Activated CD4-positive, alpha-beta T cell treated with anti-CD3 and anti-CD28 coated beads, Interleukin-2, amount 50 U/mL, for 16 hours (primary cell): ENCODE measurements at places on chromosomes 12 and 14.

GRCh38 chr12:73598626-73599025 lies 939.0 kb upstream of the ATXN7L3B start:
- DNase-seq = no peak

- no peak for DNase-seq
These were observed 73.4 kb downstream of the PPM1H start for GRCh38 chr12:62861586-62861985.

- DNase-seq = no peak
These were observed 106.0 kb downstream of the PELI2 start for GRCh38 chr14:56224229-56224628.

- peak; percentile 29 for DNase-seq
These were observed 66.4 kb upstream of the MAP1LC3B2 start for GRCh38 chr12:116492703-116493324.

DNA sequence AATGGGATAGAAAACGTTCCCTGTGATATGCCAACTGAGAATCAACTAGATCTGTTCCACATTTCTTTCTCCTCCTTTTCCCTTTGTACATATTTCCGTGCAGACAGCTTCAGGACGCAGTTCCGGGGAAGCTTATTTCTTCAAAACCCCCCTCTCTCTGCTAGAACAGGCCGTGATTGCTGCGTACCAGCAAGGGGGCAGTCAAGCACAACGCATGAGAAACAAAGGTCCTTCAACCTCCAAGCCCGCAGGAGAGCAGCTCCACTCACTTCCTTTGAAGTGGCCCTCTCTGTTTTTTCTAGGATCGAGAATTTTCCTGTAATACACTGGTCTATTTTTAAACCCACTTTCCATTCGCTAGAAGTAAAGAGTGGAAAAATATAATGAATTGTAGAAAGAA lies 80.8 kb downstream of the ZNF664 start:
- no peak for DNase-seq

DNA sequence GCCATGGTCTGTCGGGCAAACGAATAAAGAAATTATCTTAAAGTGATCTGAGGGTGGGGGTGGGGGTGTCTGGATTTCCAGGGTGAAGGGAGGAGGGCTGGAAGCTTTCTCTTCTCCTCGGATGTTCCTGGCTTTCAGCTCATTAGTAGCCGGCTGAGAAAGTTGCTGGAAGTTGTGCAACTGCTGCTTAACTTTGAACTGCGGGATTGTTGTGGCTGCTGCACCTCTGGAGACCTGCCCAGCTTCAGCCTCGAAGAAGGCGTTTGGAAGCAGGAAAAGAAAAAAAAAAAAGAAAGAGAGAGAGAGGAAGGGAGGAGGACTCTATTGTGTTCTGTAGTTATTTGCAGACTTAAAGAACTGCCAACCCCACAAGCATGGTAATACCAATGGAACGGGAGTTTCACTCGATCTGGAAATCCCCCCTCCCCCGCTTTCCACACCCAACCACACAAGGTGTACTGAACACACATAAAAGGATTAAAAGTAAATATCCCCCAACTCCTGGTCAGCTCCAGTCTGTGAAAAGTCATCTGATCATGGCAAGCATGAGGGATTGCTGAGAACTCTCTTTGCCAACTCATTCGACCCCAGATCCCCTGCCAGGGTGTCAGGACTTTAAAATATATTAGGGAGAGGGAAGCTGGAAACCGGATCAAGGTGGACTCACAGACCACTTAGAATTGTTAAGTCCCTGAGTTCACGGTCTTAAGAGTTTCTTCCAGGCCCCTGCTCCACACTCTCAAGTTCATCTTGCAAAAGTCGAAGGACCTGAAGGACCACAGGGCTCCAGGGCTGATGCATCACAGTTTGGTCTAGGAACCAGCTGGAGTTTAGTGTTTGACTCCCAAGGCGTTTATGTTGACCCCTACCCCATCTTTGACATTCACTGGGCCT lies at the start of gene RASSF9:
Gene RASSF9, minus strand, starts transcription at position 213 of the 894 bp plus-strand sequence. Its CDS starts 208 bp downstream, at position 5.
- DNase-seq = no peak

DNA sequence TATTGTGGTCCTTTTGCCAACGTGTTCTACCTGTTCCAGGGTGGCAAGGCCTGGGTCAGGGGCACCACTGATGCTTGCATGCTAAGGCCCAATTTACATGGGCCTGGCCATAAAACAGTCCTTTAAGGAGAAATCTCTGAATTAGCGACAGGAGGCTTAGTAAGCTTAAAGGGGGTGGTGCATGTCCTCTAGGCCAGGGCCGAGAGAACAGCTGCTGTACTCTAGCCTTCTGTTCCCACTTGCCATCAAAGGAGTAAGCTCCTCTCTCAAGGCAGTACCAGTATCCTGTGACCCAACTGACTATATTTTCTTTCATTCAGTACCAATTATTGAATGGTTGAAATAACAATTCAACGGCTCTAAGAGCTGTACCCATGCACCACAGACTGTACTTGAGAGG lies 67.7 kb upstream of the ZDHHC17 start:
- no peak for DNase-seq

- peak; percentile 29 for DNase-seq
These were observed 22.2 kb upstream of the OVCH1 start for GRCh38 chr12:29519585-29520182.

DNA sequence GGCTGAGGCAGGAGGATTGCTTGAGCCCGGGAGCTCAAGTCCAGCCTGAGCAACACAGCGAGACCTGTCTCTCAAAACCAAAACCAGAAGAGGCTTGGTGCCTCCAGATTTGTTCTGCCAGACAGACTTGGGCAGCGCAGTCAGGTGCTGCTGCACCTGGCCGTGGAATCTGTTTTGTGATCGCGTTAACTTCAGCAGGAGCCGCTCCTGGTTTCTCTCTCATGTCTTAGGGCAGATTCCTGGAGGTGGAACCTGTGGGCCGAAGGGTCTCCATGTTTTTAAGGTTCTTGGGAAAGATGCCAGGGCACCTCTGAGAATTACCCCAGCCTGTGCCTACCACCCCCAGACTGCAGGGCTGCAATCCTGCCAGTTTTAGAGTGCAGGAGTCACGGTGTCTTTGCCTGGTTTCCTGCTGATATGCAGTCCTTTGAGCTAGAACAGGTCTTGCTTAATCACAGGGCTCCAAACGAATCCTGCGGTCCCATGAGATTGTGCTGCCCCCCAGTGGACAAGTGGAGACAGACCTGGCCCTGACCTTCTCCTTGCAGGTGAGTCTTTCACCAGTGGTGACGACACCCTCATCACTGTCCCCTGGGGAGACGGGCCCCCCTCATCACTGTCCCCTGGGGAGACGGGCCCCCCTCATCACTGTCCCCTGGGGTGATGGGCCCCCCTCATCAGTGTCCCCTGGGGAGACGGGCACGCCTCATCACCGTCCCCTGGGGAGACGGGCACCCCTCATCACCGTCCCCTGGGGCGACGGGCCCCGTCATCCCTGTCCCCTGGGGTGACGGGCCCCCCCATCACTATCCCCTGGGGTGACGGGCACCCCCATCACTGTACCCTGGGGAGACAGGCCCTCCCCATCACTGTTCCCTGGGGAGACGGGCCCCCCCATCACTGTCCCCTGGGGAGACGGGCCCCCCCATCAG lies 37.6 kb downstream of the PACS2 start:
- DNase-seq = peak; percentile 90

DNA sequence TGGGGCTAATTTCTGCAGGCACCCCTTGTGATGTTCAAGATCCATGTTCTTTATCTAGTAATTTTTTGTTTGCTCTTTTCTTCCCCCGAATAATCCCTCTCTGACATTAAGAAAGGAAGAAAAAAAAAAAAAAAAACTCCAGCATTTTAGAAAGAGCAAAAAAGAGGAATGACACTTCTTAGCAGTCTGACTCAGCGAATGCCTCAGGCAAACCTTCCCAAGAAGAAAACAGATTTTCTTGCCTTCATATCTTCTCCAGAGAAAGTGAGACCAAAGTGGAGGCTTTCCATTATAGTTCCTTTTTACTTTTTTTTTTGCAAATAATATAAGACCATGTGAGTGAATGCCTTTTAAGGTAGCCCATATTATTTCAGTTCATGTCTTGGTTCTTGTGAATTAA lies 479.0 kb upstream of the SYT1 start:
- no peak for DNase-seq
